Stimulated activated CD4-positive, alpha-beta T cell treated with anti-CD3 and anti-CD28 coated beads, Interleukin-12 subunit alpha, Interleukin-12 subunit beta, amount 100 ng/mL, for 24 hours (primary cell): ENCODE measurements at places on chromosomes 16 and 17.

DNA sequence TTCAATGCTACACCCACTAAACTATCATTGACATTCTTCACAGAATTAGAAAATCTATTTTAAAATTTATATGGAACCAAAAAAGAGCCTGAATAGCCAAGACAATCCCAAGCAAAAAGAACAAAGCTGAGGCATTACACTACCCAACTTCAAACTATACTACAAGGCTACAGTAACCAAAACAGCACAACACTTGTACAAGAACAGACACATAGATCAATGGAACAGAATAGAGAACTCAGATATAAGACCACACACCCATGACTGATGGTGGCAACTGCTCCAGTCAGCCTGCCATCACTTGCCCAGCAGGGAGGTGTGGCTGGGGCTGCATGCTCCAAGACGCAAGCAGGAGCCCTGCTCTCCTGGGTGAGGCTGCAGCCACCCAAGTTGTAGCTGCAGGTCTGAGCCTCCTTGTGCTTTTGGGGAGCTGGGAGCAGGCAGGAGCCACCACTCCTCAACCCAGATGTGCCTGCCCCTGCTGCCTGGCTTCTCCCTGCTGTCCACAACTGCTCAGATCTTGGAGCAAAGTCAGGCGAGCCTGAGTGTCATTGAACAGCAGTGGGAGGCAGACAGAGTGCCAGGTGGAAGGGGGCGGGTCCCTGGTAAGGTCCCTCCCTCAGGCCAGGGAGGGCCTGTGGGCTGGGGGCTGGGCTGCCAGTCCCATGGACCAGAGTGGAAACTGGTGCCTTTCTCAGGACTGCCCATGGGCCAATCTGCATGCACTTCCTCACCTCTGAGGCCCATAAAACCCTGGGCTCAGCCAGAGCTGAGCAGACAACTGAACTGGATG lies 24.7 kb downstream of the SSH2 start:
- DNase-seq: no peak

- DNase-seq: no peak
Observed at GRCh38 chr17:4407851-4408250, 25.9 kb upstream of the SPNS3 start.

- no peak for DNase-seq
Observed at GRCh38 chr16:60404401-60404800, 1631.8 kb downstream of the CDH8 start.

GRCh38 chr16:22970209-22970865 lies 156.4 kb downstream of the HS3ST2 start:
- no peak for DNase-seq

- no peak for DNase-seq
Observed at GRCh38 chr17:62722625-62723024, 85.5 kb downstream of the MARCHF10 start.

DNA sequence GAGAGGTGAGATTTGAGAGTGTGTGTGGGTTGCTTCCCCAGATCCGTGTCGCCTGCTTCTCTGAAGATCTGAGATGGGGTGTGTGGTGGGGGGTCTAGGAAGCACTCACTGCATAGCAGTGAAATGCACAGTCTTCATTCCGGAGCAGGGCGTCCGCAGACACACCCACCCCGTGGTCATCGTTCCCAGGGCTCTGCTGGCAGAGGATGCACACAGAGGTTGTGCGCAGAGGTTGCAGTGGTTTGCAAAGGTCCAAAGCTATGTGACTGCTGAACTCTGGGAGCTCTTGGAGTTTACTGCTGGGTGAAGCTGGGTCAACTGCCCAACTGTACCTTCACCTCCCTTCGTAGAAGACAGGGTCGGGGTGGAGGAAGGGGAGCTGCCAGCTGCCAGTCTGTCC lies 135.3 kb downstream of the SNX29 start:
- no peak for DNase-seq

GRCh38 chr17:51662204-51663056 lies 402.1 kb downstream of the UTP18 start:
- no peak for DNase-seq

DNA sequence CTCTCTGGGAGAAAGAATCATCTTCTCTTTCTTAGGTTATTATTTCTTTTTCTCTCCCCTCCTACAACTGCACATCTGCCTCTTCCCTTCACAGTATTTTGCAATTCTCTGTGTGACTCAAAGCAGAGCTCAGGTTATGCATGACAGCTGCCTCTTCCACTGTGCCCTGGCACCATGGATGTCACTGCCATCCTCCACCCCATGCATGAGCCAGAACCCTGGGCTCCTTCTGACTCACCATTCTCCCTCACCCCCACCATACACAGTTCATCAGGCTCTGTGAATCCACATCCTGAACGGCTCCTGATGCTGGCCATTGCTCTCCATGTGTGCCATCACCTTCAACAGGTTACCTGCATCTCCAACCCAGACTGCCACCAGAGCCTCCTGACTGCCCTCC lies 23.9 kb downstream of the CA10 start:
- DNase-seq: no peak

- DNase-seq: no peak
Observed at GRCh38 chr16:5738586-5738985, 641.0 kb upstream of the EEF2KMT start.

DNA sequence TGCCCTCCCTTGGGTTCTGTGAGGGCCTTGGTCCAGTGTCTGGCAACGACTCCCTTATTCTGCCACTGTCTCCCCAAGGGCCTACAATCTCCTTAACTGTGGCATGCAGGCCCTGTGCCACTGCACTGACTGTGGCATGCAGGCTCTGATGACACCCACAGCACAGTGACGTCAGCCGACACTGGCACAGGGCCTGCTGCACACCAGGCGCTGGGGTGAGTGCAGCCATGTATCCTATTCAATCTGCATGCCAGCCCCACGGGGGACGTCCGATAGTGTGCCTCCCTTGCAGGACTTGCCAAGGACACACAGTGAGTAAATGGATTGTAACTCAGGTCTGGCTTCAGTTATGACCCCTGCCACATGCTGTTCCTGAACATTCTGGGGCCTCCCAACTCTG lies 39.8 kb upstream of the RASD1 start:
- no peak for DNase-seq

DNA sequence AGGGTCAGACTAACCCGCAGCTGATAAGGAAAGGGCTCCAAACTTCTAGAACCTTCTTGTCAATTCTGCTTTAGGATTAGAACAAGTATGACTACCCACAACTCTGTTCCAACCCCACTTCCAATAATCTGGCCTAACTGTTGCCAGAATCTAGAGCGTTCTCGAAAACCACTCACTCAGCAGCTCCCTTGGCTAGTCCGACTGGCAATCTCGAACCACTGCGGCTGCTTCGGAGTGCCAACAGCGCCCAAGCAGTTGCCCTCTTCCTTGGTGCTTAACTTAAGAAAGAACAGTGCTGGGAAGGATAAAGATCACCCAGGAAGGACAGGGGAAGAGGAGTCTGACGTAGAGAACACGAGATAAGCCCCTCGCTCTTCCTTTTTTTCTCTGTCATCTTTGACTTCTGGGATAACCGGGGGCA lies 818 bp downstream of the DNAJC7 start:
- no peak for DNase-seq

GRCh38 chr17:9208381-9209105 lies 187.2 kb downstream of the NTN1 start:
- no peak for DNase-seq

GRCh38 chr17:73227379-73227778 lies 34.3 kb downstream of the CPSF4L start:
- no peak for DNase-seq

DNA sequence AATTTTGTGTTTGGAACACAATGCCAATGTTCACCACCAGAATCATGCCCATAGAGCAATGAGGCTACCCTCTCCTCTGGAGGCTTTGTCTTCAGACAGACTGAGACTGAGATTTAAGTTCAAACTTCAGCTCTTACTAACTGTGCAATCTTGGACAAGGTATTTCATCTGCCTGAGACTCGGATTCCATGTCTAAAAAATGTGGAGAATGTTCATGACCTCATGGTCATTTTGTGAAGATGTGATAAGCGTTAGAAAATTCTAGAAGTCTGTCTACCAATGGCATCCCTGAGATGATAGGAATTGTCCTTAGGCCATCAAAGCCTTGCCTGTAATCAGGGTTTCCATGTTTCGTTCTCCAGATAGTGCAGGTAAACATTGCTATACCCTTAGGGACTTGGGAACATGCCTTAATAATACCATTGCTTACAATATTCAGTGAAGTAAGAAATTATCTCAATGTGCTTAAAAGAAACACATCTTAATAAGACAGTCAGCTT lies 388.2 kb upstream of the MAF start:
- no peak for DNase-seq

DNA sequence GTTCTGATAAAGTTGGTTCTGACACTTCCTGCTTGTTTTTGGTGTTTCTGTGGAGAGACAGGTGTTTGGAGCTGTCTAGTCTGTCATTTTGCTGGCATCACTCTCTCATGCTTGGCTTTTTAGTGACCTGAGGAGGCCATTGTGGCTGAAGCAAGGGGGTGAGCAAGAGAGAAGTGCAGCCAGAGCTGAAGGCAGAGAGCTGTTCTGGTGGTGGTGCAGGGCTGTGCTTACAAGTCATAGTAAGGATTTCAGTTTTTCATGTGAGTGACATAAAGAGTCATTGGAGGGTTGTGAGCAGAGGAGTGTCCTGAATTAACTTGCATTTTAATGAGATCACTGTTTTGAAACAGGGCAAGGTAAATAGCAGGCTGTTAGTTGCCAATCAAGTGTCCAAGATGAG lies 97.5 kb downstream of the CHD9 start:
- DNase-seq: no peak

DNA sequence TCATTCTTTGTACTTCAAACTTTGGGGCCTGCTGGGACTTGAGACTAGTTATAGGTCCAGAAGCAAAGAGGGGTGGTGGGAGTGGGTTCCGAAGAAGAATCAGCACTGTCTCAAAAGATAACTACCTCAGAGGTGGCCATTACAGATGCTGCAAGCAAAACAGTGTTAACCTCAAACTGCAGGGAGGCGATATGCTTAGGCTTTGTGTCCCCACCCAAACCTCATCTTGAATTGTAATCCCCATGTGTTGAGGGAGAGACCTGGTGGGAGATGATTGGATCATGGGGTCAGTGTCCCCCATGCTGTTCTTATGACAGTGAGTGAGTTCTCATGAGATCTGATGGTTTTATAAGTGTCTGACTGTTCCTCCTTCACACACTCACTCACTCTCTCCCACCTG lies 545.3 kb downstream of the XYLT1 start:
- no peak for DNase-seq

DNA sequence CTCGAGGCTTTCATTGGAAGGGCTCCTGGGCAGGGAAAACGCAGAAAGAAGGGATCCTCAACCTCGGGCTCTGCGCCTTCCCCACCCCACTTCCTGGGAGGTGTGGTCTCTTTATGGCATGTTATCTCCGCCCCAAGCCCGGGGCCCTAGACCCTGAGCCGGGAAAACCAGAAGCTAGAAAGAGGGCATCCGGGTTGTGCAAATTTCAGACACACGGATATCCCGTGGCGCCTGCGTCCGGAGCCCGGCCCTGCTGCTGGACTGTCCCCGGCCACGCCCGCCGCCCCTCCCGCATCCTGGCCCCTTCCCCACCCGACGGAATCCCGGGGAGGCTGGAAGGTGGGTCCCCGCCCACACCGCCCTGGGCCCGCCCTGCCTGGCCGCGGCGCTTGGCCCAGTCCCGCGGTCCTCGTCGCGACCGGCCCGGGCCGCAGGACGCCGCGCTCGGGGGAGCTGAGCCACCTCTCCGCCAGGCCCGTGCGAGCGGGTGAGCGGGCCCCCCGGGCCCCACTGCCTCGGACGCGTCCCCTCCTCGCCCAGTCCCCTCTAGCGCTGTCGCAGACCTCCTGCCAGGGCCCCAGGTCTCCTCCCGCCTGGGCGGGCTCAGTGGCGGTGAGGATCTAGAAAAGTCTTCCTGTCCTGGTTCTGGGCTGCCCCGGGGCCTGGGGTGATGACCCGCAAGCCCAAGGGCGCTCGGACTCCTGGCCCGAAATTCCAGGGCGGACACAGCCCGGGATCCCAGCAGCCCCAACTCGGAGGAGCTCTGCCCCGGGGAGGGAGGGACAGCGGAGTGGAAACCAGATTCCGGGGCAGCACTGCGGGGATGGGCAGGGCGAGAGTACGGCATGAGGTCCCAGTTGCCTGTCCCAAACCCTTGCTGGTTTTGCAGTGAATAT lies at the start of gene SLC16A5:
TSS of gene SLC16A5 (plus strand) at position 397 of the 896 bp plus-strand sequence. CDS start 5,683 bp downstream, outside the sequence.
- DNase-seq: no peak

DNA sequence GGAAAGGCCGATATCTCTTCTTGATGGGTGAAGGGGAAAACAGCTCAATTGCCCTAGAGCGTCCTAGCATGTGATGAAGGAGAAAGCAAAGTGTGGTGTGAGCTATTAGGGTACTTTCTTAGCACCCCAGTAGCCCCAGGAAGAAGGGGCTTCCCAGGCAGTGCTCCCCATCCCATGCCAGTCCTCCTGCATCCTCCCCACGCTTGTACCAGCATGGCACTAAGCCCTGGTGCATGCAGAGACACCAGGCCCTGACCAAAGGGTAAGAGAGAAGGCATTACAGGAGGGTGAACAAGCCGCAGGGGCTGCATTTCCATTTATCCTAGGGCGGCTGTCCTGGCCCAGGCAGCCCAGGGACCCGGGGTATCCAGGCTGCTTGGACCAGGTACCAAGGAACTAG lies 3.1 kb downstream of the CYB561 start:
- DNase-seq: no peak

DNA sequence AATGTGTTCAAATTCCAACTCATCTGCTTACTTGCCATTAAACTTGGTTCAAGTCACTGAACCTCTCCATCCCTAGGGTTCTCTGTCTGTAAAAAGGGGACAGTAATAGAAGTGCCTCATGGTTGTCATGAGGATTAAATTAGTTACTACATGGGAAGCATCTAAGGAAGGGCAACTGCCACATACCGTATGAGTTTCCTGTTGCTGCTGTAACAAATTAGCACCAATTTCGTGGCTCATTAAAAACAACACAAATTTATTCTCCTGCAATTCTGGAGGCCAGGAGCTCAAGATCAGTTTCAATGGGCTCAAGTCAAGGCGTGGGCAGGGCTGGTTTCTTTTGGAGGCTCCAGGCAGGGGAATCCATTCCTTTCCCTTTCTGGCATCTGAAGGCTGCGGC lies 18.6 kb downstream of the CD300LF start:
- DNase-seq: no peak

GRCh38 chr16:12739738-12740137 lies 63.9 kb downstream of the CPPED1 start:
- DNase-seq: no peak

DNA sequence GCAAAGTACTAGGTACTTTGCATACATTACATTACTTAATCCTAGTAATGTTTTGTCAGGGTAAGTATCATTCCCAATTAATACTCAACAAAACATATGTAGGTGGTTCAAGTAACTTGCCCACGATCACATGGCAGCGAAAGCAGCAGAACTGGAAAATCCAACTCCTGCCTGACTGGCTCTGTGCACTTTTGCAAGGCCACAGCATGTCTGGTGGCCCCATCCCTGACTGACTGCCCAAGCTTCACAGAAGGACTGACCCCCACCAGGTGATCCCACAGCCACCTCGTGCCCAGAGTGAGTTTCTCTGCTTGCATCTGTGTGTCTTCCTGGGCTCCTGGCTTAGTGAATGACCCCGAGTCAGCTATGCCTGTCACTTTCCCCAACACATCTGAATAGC lies 11.4 kb downstream of the CNP start:
- no peak for DNase-seq
